ENCODE measurements at places on chromosomes 6 and 20.
A peak's percentile ranks its signal among the peaks of the same experiment; 100 is the strongest.

- DNase-seq, result peak; percentile 16
Measured at GRCh38 chr6:152952866-152953509, 29.9 kb downstream of the FBXO5 start.

DNA sequence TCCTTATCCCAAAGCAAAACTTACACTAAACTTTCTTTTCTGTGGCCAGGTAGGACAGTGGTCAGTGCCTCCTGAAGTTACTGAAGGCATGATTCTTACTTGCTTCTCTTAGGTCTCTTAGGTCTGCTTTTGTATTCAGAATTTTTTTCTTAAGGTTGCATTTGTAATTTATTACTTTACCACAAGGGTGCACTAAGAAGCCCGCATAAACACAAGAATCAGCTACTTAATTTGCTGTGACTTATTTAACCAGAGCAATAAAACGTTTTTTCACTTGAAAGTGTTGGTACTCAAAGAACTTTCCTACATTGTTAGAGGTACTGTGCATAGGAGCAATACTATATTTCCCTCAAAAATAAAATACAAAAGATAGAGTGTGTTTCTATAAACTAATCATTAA is 75.4 kb upstream of the LAMA2 start:
- peak; percentile 33 for DNase-seq

- DNase-seq, result no peak
Measured at GRCh38 chr20:33986560-33987216, 7.0 kb upstream of the RALY start.

- peak; percentile 35 for DNase-seq
Measured at GRCh38 chr20:25750765-25751696, 54.4 kb upstream of the ZNF337 start.

DNA sequence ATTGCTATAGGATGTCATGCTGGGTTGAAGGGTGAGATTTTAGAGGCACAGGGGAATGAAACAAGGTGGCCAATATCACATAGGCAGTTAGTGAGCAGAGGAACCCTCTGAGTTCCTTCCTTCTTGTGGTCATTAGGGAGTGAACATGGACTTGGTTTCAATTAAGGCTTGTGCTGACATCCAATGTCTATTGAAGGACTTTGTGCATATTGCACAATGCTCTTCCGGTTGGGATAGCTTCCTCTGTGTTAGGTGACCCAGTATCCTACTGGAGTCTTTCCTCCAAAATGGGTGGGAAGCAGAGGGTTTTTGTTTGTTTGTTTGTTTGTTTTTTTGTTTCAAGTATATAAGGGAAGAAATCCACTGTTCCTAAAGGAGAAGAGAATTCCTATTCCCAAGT is 98.5 kb downstream of the HDGFL1 start:
- DNase-seq, result no peak

DNA sequence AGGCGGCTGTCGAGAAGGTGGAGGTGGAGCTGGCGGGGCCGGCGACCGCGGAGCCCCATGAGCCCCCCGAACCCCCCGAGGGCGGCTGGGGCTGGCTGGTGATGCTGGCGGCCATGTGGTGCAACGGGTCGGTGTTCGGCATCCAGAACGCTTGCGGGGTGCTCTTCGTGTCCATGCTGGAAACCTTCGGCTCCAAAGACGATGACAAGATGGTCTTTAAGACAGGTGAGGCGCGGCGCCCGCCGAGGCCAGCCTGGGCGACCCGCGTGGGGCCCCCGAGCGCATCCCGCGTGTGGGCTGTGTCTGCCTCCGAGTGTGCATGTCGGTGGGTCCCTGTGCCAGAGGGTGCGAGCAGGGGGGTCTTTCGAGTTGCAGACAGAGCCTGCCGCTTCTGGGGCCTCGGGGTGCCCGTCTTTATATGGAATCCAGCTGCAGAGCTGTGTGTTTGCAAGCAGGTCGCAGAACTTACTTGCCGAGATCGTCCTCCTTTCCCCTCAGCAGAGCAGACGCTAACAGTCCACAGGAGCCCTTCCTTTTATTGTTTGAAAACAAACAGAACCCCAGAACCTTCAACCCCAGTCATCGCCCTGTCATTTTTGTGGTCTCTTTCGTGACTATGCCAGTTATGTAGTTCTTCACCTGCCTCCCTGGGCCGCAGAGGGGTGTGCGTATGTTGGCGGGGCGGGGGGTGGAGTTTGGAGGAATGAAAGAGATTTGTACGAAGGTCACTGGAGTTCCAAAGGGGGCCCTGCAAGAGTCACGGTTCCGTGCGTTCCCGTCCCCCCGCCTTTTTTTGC is 766 bp downstream of the SLC16A10 start:
- peak; percentile 24 for DNase-seq

DNA sequence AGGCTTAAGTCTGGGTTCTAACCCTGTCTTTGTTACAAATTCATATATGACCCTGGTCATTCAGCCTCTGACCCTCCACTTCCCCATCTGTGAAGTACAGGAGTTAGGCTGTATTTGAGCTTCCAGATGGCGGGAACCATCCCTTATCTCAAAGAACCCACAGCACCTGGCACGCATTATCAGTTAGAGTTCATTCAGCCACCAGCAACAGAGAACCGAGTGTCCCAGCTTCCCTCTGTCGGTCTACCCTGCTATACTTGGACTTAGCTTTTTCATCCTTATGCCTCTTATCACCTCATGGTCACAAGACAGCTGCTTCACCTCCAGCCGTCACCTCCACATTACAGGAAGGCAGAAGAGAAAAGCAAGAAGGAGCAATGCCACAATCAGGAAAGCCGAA is 147.8 kb downstream of the EYA2 start:
- DNase-seq, result peak; percentile 19

DNA sequence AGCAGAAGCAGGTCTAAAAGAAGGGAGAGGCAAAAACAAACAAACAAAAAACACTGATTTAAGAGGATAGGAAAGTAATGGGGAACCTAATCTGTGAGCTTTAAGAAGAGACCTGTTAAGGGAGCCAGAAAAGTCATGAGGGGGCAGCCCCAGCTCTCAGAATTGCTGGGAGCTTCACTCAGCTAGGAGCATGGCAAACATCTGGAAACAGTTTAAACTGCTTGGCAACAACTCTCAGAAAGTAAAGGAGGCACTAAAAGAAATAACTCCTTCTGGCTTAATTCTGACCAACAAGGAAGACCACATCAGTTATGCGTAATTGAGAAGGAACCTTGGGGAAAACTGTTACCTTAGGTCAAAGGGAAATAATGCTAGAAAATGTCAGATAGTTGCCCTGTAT is 121.4 kb downstream of the LAMP5 start:
- DNase-seq, result no peak

DNA sequence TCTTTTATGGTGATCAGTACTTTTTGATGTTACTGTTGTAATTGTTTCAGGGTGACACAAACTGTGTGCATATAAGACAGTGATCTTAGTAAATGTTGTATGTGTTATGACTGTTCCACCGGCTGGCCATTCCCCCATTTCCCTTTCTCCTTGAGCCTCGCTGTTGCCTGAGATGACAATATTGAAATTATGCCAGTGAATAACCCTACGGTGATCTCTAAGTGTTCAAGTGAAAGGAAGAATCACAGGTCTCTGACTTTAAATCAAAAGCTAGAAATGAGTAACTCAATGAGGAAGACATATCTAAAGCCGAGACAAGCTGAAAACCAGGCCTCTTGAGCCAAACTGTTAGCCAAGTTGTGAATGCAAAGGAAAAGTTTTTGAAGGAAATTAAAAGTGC is 32.3 kb downstream of the TULP4 start:
- no peak for DNase-seq

- DNase-seq, result peak; percentile 61
Measured at GRCh38 chr20:57266291-57267157, at the start of gene BMP7. TSS of gene BMP7 (minus strand) at chr20:57266641. CDS start at chr20:57266122, 519 bp downstream.

DNA sequence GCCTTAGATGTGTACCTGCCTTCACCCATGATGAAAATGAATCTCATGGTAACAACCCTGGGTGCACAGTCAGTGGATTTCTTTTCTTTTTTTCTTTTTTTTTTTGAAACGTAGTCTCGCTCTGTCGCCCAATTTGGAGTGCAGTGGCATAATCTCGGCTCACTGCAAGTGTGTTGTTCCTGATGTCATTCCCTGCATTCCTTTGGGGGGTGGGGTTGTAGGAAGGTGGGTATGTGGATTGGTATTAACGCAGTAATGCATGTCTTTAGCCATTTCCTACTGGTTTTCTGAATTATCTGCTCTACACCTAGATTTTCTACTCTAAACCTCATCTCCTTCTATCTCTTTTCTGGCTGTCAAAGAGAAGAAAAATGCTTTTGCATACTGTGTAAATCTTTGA is 146.6 kb downstream of the RNF144B start:
- DNase-seq, result no peak

GRCh38 chr6:140857739-140858380 is 1274.9 kb upstream of the GJE1 start:
- DNase-seq, result no peak

DNA sequence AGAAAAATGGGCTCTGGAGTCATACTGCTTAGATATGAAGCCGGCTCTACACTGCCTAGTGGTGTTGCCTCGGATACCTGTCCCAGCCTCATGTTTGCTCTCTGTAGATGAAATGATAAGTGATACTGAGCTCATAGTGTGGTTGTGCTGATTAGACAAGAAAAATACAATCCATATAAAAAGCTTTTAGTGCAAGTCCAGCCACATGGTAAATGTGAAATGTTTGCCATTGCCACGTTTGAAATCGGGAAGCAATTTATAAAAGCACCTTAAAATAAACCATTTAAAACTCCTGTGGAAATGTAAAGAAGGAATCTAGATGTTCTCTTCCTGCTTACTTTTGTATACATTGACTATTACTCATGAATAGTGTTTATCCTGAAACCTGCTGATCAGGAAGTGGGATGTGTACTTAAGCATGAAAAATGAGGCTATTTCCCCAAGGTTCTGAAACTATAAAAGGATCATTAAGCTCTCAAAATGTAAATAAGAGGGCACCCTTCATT is 13.1 kb upstream of the PBOV1 start:
- DNase-seq, result peak; percentile 95

DNA sequence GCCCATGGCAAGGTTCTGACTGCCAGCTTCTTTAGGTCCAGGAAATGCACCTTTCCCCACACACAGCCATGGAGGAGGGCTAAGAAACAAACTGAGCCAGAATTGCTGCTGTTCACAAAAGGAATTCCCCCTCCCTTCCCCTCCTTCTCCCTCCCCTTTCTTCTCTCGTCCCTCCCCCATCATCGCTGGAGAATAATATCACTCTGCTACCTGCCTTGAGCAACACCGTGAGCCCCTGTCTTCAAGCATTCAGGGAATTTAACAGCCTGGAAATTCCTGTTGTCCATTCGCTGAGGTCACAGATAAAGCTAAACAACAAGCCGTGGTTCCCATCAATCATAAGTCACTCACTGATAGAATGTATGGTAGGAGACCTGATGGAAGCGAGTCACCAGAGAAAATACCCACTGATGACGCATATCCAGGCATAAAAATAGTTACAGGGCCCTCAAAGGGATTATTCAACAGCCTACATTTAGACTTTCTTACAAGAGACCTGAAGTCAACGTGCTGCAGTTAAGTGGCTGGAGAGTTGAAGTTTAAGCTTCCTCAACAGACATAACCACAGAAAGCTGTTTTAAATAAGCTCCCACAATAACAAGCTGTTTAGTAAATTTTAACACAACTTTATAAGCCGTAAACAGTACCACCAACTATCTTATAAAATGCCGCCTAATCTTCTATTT is 59.7 kb downstream of the HIVEP2 start:
- DNase-seq, result no peak

DNA sequence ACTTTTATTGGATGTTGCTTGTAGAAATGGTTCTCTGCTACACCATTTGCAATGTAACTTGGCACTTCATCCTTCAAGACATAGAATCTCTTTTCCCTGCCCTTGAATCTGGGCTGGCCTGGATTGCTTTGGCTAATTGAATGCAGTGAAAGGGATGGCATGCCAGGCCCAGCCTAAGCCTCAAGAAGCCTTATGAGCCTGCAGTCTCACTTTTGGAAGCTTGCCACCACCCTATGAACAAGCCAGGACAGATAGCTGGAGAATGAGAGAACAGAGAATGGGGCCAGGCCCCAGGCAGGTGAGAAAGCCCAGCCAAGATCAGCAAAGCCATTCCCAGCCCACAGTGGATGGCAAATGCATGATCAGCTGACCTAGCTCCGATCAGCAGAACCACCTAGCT is 350.7 kb upstream of the RNF24 start:
- no peak for DNase-seq

- DNase-seq, result no peak
Measured at GRCh38 chr20:3932681-3933080, 43.5 kb downstream of the PANK2 start.

- no peak for DNase-seq
Measured at GRCh38 chr6:87341899-87342298, 2.7 kb upstream of the C6orf163 start.

- no peak for DNase-seq
Measured at GRCh38 chr6:159086033-159086618, 41.3 kb upstream of the TAGAP start.

- DNase-seq, result no peak
Measured at GRCh38 chr20:41160686-41161085, 23.3 kb downstream of the PLCG1 start.

- DNase-seq, result no peak
Measured at GRCh38 chr20:39249798-39250197, 287.7 kb downstream of the DHX35 start.

- no peak for DNase-seq
Measured at GRCh38 chr20:17628101-17628841, 53.8 kb downstream of the RRBP1 start.

DNA sequence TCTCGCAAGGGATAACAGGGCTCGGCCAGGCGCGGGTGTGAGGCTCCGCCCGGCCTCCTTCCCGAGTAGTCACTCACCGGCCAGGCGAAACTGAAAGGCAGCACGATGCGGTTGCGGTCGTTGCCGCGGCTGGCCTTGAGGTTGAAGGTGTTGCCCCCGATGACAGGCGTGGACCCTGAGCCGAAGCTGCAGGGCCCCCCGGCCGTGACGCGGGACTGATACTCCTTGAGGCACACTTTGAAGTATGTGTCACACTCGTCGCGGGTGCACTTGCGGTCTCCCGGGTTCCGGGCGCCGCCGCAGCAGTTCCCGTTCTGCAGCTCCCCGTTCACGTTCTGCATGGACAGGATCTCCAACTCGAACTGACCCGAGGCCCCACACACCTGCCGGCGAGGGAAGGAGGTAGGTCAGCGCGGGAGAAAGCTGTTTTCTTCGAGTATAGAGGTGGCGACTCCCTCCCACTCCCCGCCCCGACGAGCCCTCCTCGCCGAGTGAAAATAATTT is 1.1 kb downstream of the JAG1 start:
- peak; percentile 61 for DNase-seq

GRCh38 chr20:62427172-62428001 is at the start of gene RBBP8NL:
TSS of gene RBBP8NL (minus strand) at chr20:62427539. CDS start at chr20:62419647, 7,892 bp downstream.
- peak; percentile 29 for DNase-seq

DNA sequence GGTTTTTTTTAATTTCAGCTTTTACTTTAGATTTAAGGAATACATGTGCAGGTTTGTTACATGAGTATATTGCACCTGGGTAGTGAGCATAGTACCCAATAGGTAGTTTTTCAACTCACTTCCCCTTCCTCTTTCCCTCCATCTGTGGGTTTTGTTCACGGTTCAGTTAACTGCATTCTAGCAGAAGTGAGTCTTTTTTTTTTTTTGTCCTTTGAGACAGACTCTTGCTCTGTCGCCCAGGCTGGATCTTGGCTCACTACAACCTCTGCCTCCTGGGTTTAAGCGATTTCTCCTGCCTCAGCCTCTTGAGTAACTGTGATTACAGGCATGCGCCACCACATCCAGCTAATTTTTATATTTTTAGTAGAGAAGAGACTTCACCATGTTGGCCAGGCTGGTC is 8.7 kb downstream of the UBR2 start:
- no peak for DNase-seq
